HCT116 (cell line): ENCODE measurements at places on chromosomes 16 and 17. TPM values are rescaled to one million over a fixed set of nuclear protein-coding genes. Genes with fewer than 3 reads are reported as not detected.

The APRT gene
- total RNA-seq = 311 TPM

The G6PC1 gene
- 0.10 TPM for total RNA-seq

The NME1 gene
- 510 TPM for total RNA-seq

The KRTAP4-3 gene
- not detected for total RNA-seq

The C16orf54 gene
- 0.15 TPM for total RNA-seq

The KRT9 gene
- 0.15 TPM for total RNA-seq

The PIK3R5 gene
- total RNA-seq = 2.5 TPM

The TNS4 gene
- 36.6 TPM for total RNA-seq

The AOC3 gene
- 5.9 TPM for total RNA-seq

GRCh38 chr16:31472709-31473203 is 804 bp downstream of the TGFB1I1 start:
- DNase-seq = peak; percentile 90

DNA sequence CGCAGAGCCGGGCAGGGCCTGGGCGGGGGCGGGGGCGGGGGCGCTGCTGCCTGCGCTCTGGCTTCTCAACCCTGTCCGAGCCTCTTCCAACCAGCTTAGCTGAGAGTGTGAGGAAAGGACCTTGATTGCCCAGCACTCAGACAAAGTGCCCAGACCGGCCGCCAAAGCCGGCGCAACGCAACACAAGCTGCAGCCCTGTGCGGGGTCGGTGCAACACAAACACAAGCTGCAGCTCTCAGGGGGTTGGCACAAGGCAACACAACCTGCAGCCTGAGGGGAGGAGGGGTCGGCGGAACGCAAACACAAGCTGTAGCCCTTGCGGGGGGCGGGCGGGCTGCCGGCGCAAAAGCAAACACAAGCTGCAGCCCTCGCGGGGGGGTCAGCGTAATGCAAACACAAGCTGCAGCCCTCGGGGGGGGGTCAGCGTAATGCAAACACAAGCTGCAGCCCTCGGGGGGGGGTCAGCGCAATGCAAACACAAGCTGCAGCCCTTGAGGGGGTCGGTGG is 60.0 kb downstream of the KLHDC4 start:
- no peak for DNase-seq

DNA sequence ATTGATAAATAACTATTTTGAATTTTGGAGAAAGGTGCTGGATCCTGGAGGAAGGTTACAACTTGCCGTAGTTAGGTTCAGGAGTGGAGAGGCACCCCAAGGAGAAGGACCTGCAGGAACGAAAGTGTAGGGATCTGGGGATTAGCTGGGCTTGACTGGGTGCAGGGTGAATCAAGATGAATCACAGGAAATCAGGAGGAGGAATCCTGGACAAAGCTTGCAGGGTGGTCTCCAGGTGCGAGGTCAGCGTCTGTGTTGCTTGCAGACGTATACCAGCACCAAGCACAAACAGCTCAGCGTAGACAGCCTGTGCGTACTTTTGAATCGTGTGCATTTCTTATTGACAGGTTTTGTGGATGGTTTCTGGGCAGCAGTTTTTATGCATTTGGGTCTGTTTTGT is 144.3 kb downstream of the MSI2 start:
- no peak for DNase-seq

DNA sequence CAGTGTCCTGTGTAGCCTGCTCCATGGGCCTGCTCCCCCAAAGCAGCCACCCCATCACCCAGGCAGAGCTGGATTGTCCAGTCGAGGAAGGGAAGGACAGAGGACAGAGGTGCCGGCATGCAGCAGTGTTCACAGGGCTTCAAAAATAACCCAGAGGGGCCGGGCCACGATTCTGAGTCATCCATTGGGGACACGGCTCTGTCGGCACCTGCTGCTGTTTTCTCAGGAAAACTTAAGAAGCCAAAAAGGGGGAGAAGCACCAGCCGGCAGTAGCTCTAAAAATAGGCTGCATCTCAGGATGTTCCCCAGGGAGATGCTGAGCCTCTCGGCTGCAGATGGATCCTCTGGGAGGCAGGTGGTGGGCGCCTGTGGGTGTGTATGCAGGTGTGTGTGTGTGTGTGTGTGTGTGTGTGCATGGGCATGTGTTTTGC is 1.6 kb downstream of the CA7 start:
- no peak for DNase-seq

DNA sequence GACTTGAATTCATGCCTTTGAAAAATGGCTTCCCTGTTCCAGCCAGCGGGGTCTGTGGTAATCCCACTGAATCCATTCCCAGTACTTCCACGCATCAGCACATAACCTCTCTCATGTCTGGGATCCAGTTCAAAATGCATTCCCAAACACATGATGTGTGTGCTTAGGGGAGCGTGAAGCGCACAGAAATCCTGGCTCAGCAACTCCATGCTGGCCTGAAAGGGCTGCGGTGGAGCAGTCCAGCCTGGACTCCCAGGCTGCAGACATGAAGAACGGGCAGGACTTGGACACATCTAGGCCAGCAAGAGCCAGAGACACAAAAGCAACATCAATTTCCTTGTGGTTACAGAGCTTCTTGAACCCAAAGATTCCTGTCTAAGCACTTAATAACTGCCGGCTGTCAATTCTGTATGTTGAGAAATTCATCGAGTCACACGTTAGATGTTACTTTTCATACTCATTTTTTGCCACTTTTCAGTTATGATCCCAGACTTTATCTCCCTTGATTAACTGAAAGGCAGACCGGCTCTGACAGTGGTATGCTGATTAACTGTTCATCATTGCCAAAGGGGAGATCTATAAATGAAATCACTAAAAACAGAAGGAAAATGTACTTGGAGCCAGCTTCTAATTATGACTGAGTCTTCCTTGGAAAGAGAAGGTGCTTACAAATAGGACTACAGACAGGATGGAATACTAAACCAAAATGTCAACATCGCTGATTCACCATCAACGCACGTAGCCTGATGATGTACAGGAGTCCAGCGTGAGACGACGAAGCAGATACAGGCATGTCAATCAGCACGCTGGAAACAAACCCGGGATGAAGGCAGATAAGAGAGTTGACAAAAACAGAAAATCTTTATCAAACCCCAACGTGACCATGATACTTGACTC is 23.0 kb downstream of the NSMCE1 start:
- DNase-seq = no peak

GRCh38 chr16:78795433-78795832 is 696.0 kb downstream of the WWOX start:
- no peak for DNase-seq

DNA sequence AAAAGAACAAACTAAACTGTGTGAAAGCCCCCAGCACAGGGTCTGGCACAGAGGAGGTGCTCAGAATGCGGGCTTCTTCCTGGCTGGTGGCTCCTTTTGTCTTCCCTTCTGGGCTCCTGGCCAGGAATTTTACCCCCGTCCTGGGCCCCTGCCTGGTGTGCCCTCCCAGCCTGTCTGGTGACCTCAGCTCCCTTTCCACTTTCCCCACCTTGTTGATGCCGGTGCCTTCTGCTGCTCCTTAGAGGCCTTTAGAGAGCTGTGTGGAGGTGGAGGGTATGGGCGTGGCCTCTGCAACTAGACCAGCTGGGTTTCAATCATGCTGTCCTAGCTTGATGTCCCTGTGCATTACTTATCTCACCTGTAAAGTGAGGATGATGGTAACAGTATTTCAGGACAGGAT is 16.8 kb downstream of the PIRT start:
- no peak for DNase-seq

- DNase-seq = no peak
Measured at GRCh38 chr17:38797828-38798227, 1.5 kb downstream of the PIP4K2B start.

DNA sequence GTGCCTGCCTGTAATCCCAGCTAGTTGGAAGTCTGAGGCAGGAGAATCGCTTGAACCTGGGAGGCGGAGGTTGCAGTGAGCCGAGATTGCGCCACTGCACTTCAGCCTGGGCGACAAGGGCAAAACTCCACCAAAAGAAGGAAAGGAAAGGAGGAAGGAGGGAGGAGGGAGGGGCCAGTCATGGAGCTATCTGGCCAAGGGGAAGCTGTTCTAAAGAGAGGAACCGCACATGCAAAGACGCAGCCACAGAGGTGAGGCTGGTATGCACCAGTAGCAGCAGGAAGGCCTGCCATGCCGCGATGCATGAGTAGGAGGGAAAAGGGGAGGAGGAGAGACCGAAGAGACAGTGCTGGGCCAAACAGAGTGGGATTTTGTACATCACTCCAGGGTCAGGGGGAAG is 35.9 kb downstream of the HSBP1 start:
- no peak for DNase-seq

DNA sequence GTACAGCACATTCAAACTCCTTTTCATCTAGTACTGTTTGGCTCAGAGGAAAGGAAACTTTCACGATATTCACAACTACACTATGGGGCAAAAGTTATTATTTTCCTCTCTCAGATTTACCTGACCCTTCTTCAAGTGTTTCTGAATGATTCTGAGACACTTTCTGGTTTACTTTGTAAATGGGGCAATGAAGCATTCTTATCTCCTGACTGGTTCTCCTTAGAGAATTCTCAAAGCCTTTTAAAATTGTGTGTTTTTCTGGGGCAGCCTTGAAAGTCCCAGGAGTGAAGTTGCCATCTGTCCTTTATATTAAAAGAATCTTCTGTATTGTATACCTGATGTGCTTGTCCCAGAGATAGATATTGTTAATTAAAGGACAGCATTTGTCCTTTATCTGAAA is 264.9 kb downstream of the FTO start:
- no peak for DNase-seq

- DNase-seq = no peak
Measured at GRCh38 chr16:3597676-3598075, 13.7 kb downstream of the SLX4 start.

DNA sequence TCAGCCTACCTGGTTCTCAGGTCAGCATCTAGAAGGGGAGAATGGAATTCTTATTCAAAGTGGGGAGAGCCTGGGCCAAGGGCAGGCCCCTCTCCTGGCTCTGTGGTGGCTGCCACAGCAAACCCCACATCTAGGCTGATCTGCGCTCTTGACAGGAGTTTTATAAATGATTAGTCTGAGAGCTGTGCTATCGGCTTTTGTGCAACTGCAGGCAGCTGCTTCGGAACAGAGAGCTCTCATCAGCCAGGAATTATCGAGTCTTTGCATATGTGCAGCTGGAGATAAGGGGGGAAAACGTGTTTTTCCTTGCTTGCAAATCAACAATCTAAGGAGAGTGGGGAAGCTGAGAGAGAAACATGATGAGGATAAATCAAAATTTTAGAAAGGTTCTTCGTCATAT is 91.7 kb downstream of the HS3ST3A1 start:
- DNase-seq = no peak

GRCh38 chr17:40850293-40850972 is 16.6 kb downstream of the KRT12 start:
- no peak for DNase-seq

DNA sequence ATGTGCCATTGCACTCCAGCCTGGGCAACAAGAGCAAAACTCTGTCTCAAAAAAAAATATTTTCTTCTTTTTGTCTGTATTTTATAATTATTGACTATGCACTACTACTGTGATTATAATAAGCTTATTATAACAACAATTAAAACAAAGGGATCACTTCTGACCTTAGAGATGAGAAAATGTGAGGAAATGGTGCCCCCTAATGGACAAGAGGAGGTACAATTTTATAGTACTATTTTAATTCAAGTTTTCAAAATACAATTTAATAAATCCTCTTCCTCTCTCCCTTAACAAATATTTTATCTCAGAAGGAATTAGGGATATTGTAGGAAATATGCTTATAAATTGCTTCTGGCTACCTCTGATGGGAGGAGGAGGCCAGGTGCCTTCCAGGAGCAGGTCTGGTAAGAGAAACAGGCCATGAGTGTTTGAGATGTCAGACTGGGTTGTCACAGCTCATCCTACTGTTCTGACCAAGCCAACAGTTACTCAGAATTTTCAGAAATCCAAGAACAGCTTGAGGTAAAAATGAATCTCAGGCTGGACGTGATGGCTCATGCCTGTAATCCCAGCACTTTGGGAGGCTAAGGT is 14.0 kb downstream of the VPS53 start:
- DNase-seq = peak; percentile 21

DNA sequence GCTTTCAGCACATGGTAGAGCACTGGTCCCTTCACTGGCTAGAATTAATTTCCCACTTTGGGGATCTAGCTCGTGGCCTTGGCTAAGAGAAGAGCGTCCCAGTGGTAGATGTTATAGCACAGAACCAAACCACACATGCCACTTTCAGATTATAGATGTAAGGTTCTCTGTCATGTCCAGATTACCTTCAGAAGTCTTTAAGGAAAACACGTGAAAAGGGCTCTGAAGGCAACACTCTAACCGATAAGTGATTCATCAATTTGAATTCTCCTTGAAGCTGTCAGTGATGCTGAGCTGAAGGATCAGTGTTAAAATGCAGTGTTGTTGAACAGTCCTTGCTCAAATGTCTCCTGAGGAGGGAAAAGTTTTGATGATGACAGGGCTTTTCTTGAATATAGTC is 43.5 kb upstream of the VPS4A start:
- DNase-seq = no peak

GRCh38 chr16:370979-371514 is 709 bp upstream of the MRPL28 start:
- DNase-seq = no peak

DNA sequence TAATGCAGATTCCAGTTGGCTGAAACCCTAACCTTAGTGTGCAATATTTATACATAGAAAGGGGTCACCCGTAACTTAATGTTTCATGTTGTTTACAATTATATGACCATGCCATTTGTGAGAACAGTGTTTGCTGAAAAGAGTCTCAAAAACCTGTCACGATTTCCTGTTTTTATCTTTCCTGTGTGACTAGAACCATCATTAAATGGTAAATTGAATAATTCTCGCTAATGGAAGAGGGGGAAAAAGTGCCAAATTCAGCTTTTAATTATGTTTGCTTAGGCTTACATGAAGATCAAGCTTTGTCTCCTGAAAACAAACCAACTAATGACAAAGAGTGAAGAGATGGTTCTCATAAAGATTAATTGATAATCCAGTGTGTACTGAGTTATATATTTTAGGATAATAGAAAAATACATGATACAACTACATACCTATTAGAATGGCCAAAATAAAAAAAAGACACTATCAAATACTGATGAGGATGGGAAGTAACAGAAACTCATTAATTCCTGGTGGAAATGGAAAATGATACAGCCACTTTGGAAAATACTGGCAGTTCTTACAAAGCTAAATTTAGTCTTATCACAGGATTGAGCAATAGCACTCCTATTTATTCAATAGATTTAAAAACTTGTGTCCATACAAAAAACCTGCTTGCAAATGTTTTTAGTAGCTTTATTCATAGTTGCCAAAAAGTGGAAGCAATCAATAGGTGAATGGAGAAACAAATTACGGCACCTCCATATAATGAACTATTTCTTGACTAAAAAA is 141.7 kb downstream of the CDK5R1 start:
- DNase-seq = no peak

GRCh38 chr16:56190677-56191155 is 573 bp upstream of the GNAO1 start:
- DNase-seq = no peak

- no peak for DNase-seq
Measured at GRCh38 chr16:8391257-8391656, 199.1 kb downstream of the TMEM114 start.
